A549 treated with CORT108297 at 1 μM for 4 hours (cell line): ENCODE measurements at places on chromosomes 4 and X. TPM values are rescaled to one million over a fixed set of nuclear protein-coding genes. Genes with fewer than 3 reads are reported as not detected.

The AFP gene
- 1.7 to 2.5 TPM (median 2.0 TPM) in 5 replicates for total RNA-seq

The ARMCX5 gene
- 7.7 to 13.8 TPM (median 9.9 TPM) in 5 replicates for total RNA-seq

The FHDC1 gene
- 0.35 to 0.54 TPM (median 0.44 TPM) in 5 replicates for total RNA-seq

The HHIP gene
- total RNA-seq, result 0.57 to 1.0 TPM (median 0.64 TPM) in 5 replicates

The SHROOM4 gene
- total RNA-seq, result not detected in 5 replicates

The TCEAL1 gene
- 33.1 to 49.6 TPM (median 38.9 TPM) in 5 replicates for total RNA-seq

The SLITRK4 gene
- 0.02 TPM in 1 of 5 replicates, not detected in the others for total RNA-seq

The CXXC4 gene
- 0.02 to 0.05 TPM in 2 of 5 replicates, not detected in the others for total RNA-seq

The MAGEA12 gene
- total RNA-seq, result 0.08 to 0.18 TPM (median 0.17 TPM) in 5 replicates

The F9 gene
- not detected in 5 replicates for total RNA-seq

The CLCN4 gene
- total RNA-seq, result 3.5 to 5.0 TPM (median 4.5 TPM) in 5 replicates

The RHOXF2 gene
- not detected in 5 replicates for total RNA-seq

The COL25A1 gene
- not detected in 5 replicates for total RNA-seq

The HSD17B13 gene
- total RNA-seq, result 0.04 to 0.08 TPM in 2 of 5 replicates, not detected in the others
